Urinary bladder (tissue), 4 donors: ENCODE measurements at places on chromosomes 7 and 10.

DNA sequence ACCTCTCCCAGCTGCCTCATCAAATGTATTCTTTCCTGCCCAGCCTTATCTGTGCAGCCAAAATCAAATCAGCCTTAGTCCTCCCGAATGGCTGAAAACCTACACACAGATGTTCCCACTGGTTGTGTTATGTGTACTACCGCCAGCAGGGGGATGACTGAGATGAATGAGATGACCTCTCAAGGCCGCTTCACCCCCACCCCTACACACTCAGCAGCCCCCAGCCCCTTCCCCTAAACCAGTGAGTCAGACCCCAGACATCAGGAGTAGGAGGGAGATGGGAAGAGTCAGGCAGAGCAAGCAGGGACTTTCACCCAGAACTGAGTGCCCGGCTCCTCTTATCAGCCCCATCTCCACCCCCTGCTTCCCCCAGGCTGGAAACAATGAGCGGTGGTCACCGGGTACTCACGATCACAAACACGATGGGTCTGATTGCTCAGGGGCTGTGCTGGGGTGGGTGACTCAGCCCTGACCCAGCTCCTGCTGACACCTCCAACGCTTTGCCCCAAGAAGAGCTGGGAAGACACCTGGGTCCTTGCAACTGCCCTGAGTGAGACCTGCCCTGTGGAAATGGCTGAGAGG, 6.5 kb upstream of the C10orf105 start:
- DNase-seq, result no peak

DNA sequence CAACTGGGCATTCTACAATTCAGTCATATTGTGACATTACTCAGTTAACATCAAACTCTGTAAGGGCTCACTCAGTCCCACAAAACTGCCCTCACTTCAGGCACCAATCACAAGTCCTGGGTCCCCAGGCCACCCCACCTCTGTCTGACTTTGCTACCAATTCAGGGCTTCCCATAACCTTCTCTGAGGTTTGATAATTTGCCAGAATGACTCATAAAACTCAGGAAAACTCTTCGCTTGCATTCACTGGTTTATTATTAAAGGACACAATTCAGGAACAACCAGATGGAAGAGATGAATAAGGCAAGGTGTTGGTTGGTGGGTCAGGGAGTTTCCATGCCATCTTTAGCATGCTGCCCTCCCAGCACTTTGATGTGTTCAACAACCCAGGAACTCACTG, 41.3 kb downstream of the AVL9 start:
- DNase-seq, result no peak

GRCh38 chr7:22860784-22861482, 38.3 kb upstream of the TOMM7 start:
- DNase-seq, result no peak

DNA sequence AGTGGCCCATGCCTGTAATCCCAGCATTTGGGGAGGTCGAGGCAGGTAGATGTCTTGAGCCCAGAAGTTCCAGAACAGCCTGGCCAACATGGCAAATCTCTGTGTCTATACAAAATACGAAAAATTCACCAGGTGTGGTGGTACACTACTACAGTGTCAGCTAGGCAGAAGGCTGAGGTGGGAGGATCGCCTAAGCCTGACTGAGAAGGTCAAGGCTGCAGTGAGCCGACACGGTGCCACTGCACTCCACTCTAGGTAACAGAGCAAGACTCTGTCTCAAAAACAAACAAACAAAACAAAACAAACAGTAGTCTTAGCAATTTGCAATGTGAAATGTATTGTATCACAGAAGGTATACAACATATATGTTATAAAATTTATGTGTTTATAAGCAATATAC, 348.0 kb downstream of the SEMA3D start:
- no peak for DNase-seq

GRCh38 chr7:94486216-94486615, 23.4 kb upstream of the CASD1 start:
- DNase-seq, result no peak

DNA sequence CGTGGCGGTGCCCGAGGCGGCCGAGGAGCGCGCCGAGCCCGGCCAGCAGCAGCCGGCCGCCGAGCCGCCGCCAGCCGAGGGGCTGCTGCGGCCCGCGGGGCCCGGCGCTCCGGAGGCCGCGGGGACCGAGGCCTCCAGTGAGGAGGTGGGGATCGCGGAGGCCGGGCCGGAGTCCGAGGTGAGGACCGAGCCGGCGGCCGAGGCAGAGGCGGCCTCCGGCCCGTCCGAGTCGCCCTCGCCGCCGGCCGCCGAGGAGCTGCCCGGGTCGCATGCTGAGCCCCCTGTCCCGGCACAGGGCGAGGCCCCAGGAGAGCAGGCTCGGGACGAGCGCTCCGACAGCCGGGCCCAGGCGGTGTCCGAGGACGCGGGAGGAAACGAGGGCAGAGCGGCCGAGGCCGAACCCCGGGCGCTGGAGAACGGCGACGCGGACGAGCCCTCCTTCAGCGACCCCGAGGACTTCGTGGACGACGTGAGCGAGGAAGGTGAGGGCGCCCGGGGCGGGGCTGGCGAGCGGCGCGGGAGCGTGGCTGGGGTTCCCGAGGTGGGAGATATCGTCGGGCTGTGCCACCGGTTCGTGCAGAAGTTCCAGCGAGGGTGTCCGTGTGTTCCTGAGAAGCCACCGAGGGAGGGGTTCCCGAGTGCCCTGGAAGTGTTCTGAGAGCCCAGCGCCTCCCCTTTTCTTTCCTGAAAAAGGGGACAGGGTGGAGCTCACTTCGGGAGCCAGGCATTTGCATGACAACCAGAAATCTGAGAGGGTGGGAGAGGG, 495 bp downstream of the EIF3B start:
- no peak for DNase-seq

DNA sequence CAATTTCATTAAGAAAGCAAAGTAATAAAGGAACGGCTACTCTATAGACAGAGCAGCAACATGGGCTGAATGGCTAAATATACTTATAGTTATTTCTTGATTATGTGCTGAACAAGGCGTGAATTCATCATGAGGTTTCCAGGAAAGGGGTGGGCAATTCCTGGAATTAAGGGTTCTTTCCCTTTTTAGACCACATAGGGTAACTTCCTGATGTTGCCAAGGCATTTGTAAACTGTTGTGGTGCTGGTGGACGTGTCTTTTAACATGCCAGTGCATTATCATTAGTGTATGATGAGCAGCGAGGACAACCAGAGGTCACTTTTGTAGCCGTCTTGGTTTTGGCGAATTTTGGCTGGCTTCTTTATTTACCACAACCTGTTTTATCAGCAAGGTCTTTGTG, 28.5 kb upstream of the ZMYND11 start:
- no peak for DNase-seq

- DNase-seq, result no peak
Observed at GRCh38 chr10:97509120-97509680, 10.5 kb downstream of the UBTD1 start.

GRCh38 chr10:28837613-28838390, 160.5 kb downstream of the BAMBI start:
- DNase-seq, result no peak

DNA sequence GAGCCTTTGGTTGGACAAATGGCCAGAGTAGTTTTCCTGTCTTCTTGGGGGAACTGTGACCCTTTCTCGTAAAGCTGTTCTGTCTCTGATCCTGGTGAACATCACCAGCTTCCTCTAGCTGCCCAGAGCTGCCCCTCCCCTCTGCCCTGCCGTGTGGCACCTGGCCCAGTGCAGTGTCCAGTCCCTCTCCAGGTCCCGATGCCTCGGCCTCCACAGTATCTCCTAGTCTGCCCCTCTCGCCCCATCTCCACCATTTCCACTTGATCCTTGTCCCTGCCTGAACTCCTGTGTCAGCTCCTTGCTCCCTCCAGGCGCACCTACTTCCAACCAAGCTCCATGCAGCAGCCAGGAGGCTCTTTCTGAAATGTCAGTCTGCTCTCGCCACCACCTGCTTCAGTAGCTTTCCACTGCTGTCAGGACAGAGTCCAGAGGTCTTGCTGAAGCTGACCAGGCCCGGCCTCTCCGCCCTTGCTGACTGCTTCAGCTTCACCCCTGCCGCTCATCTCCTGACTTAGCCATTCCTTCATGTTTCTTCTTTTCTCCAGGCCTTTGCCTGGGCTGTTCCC, 133.6 kb downstream of the GRK5 start:
- DNase-seq, result no peak

DNA sequence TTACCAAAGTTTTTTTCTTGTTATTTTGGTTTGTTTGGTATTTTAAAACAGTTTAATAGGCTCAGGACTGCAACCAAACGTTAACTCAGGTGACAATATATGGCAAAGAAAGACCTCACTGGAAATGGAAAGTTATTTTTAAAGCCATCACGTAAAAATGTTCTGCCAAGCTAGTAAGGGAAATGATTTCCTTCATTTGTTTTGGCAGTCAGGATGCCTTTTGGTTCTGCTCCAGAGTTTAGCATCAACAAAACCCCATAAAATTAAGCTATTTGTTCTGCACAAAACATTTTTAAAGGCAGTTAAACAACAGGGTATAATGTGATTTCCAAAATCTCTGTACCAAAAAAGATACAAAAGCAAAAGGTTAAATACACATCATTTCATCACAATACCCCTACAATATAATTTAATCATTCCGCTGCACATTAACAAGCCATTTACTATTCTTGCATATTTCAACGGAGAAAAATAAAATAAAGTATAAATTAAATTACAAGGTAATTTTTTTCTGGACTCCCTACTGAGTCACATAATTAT, 172.4 kb downstream of the SEMA3E start:
- no peak for DNase-seq

GRCh38 chr10:35821339-35821911, 179.3 kb upstream of the FZD8 start:
- peak; percentile 10 for DNase-seq

- DNase-seq, result no peak
Observed at GRCh38 chr7:134865001-134865845, 85.8 kb downstream of the CALD1 start.

- no peak for DNase-seq
Observed at GRCh38 chr7:561631-562373, 42.2 kb upstream of the PDGFA start.

DNA sequence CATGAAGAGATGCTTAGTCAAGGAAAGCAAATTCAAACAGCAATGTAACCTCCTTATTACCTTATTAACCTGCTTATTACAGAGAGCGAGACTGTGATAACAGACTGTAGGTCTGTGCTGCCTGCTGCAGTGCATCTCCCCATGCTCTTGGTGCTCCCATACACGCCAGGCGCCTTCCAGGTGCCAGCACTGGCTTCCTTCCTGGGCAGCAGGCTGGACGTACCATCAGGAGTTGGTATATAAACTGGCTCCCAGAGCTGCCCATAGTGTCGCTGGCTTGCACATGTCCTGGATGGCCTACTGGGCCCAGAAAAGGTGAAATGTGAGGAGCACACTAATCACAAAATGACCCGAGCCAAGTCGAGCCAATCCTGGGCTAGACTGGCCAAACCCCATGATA, 13.5 kb downstream of the ATP6V0E2 start:
- no peak for DNase-seq

DNA sequence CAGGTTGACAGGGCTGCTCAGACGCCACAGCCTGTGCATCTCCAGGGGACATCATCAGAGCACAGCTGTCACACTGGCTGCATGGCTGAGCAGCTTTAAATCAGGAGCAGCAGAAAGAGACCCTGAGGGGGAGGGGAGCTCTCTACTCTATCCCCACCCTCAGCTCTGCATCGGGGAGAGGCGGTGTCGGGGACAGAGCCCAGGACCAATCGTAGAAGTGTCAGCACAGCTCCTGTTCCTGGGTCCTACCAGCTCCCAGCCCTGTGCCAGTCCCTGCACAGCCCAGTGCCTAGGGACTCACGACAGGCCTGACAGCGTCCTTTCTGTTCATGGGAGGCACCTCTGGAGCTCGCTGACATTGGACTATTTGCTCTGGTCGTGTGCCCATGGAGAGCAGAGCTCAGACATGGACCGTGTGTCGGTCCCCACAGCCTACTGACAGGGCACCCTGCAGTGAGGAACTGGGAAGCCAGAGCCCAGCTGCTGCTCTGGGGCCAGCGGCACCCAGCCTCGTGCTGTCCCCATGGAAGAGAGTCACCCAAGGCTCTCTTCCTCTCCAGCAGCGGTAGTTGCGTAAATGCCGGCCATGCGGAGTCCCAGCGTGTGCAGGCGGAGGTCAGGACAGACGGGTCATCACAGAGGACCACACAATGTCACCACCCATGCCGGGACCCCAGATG, 20.4 kb upstream of the ANTXRL start:
- DNase-seq, result no peak

- DNase-seq, result no peak
Observed at GRCh38 chr10:71835671-71836595, 15.1 kb downstream of the PSAP start.

- no peak for DNase-seq
Observed at GRCh38 chr10:122350893-122351292, 23.6 kb upstream of the PLEKHA1 start.

- no peak for DNase-seq
Observed at GRCh38 chr7:135964274-135964673, 12.9 kb downstream of the MTPN start.

GRCh38 chr10:101292194-101293006, 61.6 kb upstream of the BTRC start:
- DNase-seq, result no peak

DNA sequence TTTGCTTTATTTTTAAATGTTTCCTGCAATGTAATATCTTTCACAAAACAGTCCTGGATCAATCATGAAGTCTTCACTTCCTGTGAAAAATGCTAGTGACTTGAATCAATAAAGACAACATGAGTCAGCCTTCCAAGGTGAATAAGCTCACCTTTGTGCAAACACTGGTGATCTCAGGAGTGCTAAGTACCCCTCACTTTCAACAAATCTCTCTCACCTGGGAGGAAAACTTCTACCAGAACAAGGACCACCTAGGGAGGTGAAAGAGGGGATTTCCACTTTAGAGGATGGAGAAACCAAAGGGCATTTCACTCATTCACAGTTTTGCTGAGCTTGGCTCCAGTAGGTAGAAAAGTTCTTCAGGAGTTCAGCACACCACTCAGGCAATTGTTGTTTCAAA, 64.8 kb downstream of the CALD1 start:
- no peak for DNase-seq

DNA sequence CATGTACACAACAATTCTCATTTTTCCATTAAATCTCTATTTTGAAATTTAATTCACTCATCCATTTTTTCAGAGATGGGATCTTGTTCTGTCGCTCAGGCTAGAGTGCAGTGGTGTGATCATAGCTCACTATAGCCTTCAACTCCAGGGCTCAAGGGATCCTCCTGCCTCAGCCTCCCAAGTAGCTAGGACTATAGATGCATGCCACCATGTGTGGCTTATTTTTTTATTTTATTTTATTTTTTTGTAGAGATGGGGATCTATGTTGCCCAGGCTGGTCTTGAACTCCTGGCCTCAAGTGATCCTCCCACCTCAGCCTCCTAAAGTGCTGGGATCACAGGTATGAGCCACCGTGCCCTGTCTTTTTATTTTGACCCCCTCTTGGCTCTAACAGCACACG, 203.8 kb upstream of the KLF14 start:
- no peak for DNase-seq

GRCh38 chr7:129848436-129848835, 104.3 kb downstream of the UBE2H start:
- no peak for DNase-seq

- no peak for DNase-seq
Observed at GRCh38 chr10:3409928-3410327, 237.3 kb upstream of the PITRM1 start.

GRCh38 chr10:49288341-49289065, 10.5 kb upstream of the C10orf71 start:
- no peak for DNase-seq

GRCh38 chr7:85750454-85750949, 563.6 kb upstream of the SEMA3D start:
- DNase-seq, result no peak
